ENCODE measurements at places on chromosomes 6 and 20.

DNA sequence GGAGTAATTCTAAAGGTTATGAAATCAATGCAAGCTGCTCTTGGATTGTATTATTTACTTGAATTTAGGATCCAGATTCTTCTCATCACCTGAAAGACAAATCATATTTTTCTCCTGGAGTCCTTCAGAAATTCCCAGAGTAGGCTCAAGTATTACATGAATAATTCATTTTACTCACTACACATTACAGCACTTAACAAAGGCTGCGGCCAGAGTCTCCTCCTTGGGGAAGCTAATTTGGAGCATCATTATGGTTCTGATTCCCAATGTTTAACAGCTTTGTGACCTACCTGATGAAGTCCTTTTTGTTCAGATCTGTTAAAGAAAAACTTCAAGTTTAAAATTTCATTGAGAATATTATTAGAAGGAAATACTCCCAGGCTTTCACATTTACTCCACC lies 28.7 kb downstream of the GRIK2 start:
- no peaks in the 10 kb centered on the region for H3K4me1 ChIP-seq
- no peaks in the 10 kb centered on the region for H3K36me3 ChIP-seq
- no peak overlapping the region for H3K27ac ChIP-seq

DNA sequence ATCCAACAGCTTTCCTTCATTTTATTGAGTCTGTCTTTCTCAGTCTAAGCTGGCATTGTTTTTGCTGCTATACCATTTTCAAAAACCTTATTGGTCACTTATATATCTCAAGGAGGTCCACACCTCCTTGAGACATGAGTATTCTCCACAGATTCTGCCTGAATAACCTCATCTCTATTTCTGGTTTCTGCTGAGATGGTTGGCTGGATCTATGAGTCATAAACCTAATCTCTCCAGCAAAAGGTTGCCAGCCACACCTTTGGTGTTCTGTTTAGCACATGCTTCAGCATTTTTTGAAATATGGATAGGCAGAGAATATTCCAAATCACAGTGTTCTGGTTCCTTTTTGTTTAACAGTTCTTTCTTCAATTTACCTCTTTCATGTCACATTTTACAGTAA lies 40.8 kb upstream of the TMEM244 start:
- no peak overlapping the region for H3K27ac ChIP-seq
- H3K36me3 ChIP-seq: no peaks in the 10 kb centered on the region
- DNase-seq: no peak
- no peak overlapping the region for H3K4me3 ChIP-seq
- no peaks in the 10 kb centered on the region for H3K4me1 ChIP-seq
- H3K27me3 ChIP-seq: no peaks in the 10 kb centered on the region

- H3K4me3 ChIP-seq: no peak overlapping the region
- H3K4me1 ChIP-seq: no peaks in the 10 kb centered on the region
- no peaks in the 10 kb centered on the region for H3K36me3 ChIP-seq
- no peaks in the 10 kb centered on the region for H3K27me3 ChIP-seq
- no peak for DNase-seq
These were observed 343.1 kb downstream of the TFAP2B start for GRCh38 chr6:51161752-51162151.

DNA sequence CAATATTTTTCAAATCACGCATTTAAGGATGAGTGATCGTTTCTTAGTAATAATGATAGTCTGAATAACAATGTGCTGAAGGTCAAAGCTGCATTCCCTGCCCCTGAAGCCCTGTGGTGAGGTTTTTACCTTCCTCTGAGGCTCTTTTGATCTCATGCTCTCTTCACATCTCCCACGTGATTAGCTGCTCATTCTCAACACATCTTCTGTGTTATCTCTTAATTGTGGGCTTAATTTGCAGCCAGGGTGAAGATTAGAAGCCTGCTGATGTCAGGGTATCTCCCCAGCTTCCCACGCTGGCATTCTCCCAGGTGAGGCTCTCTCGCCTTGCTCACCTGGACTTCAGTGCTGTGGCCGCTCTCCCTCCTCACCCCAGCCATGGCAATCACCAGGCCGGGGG lies 109.7 kb upstream of the FOXQ1 start:
- H3K4me1 ChIP-seq: no peaks in the 10 kb centered on the region
- H3K4me3 ChIP-seq: no peak overlapping the region
- H3K27ac ChIP-seq: no peak overlapping the region
- H3K36me3 ChIP-seq: no peaks in the 10 kb centered on the region
- H3K27me3 ChIP-seq: no peaks in the 10 kb centered on the region

- no peaks in the 10 kb centered on the region for H3K4me1 ChIP-seq
- H3K27ac ChIP-seq: no peak overlapping the region
- H3K4me3 ChIP-seq: no peak overlapping the region
- no peaks in the 10 kb centered on the region for H3K36me3 ChIP-seq
- DNase-seq: no peak
- peaks cover 32% of the 10 kb centered on the region for H3K27me3 ChIP-seq
These were observed 129.0 kb downstream of the PHACTR3 start for GRCh38 chr20:59733351-59733750.

DNA sequence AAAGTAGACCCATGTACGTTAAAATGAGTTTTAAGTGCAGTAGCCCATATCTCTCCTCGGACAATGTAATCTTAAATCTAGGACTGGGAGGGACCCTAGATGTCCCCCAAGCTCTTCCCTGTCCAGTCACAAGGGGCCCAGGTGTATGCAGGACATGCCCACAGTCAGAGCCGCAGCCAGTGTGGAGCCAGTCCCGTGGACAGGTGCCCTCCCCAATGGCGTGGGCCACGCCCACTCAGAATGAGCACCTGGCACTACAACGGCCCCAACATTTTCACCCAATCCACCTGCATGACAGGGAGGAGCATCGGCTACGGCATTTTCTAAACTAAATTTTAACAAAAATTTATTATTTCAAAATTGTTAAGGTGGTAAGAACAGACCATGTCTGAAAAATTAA lies 53.2 kb downstream of the WDR27 start:
- no peak overlapping the region for H3K27ac ChIP-seq
- no peaks in the 10 kb centered on the region for H3K27me3 ChIP-seq
- no peak for DNase-seq
- H3K36me3 ChIP-seq: peaks cover 2% of the 10 kb centered on the region
- H3K4me3 ChIP-seq: no peak overlapping the region

DNA sequence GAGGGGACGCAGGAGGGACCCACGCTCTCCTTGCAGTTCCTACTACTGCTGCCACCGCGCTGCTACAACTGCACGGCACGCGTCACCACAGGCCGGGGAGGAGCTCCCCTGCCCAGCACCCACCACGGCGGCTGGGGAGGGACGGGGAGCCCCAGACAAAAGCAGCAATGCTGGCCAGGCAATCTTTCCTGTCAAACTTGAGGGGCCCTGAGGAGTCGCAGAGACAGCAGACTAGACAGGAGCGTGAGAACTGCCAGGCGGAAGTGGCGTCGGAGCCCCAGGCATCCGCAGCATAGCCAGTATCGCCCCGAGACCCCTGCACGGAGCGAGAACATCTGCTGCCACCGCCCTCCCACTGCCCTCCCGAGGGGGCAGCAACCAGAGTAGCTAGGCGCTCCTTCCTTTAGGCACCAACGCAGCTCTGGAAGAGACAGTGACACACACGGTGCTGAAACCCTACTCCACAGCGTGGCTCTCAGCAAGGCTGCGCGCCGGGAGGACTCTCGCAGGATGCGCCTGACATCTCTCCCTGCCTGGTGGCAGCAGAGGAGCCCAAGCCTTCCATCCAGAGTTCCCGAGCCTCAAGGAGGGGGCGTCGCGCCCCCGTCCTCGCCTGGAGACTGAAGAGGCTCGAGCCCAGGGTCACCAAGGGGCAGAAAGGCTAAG lies 2.2 kb downstream of the TAF4 start:
- no peak overlapping the region for H3K27ac ChIP-seq
- H3K4me3 ChIP-seq: no peak overlapping the region
- no peak for DNase-seq
- H3K27me3 ChIP-seq: no peaks in the 10 kb centered on the region
- H3K4me1 ChIP-seq: no peaks in the 10 kb centered on the region

GRCh38 chr6:28371706-28372451 lies 22.1 kb downstream of the ZKSCAN3 start:
- no peaks in the 10 kb centered on the region for H3K4me1 ChIP-seq
- no peak overlapping the region for H3K27ac ChIP-seq
- no peaks in the 10 kb centered on the region for H3K27me3 ChIP-seq
- no peak for DNase-seq
- H3K36me3 ChIP-seq: peaks cover 3% of the 10 kb centered on the region

GRCh38 chr20:47859278-47859677 lies 74.0 kb upstream of the SULF2 start:
- H3K36me3 ChIP-seq: no peaks in the 10 kb centered on the region
- H3K27ac ChIP-seq: no peak overlapping the region
- no peak for DNase-seq

- no peaks in the 10 kb centered on the region for H3K4me1 ChIP-seq
- no peak overlapping the region for H3K27ac ChIP-seq
- no peak overlapping the region for H3K4me3 ChIP-seq
- H3K27me3 ChIP-seq: no peaks in the 10 kb centered on the region
These were observed 12.0 kb upstream of the THBS2 start for GRCh38 chr6:169265486-169266131.

- H3K27me3 ChIP-seq: no peaks in the 10 kb centered on the region
- H3K4me3 ChIP-seq: no peak overlapping the region
- H3K27ac ChIP-seq: no peak overlapping the region
- H3K4me1 ChIP-seq: no peaks in the 10 kb centered on the region
- DNase-seq: no peak
These were observed 197.4 kb upstream of the POU3F2 start for GRCh38 chr6:98636941-98637340.

DNA sequence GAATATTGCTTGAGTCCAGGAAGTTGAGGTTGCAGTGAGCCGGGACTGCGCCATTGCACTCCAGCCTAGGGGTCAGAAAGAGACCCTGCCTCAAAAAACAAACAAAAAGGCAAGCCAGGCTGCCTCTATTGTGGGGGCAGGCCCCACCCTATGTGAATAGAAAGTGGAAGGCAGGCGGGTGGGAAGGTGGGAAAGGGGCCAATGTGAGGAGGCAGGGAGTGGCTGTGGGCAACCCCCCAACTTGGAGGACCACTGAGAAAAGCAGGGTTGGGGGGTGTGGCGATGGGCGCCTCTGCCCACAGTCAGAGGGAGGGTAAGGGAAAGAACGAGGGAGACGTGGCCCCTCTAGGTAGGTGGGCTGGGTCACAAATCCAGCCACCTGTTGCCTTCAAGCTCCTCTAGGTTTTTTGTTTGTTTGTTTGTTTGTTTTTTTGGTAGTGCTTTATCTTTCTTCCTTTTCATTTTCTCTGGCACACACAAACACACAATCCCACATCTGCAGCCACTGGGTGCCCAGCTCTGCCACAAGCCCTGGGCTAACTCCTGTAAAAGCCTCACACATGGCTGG lies 5.3 kb upstream of the AP5S1 start:
- H3K36me3 ChIP-seq: no peaks in the 10 kb centered on the region
- DNase-seq: no peak
- no peaks in the 10 kb centered on the region for H3K27me3 ChIP-seq

Measured in SJCRH30 (cell line).